Breast epithelium (tissue), 4 donors: ENCODE measurements at places on chromosomes 12 and 14.
A peak's percentile ranks its signal among the peaks of the same experiment; 100 is the strongest.

DNA sequence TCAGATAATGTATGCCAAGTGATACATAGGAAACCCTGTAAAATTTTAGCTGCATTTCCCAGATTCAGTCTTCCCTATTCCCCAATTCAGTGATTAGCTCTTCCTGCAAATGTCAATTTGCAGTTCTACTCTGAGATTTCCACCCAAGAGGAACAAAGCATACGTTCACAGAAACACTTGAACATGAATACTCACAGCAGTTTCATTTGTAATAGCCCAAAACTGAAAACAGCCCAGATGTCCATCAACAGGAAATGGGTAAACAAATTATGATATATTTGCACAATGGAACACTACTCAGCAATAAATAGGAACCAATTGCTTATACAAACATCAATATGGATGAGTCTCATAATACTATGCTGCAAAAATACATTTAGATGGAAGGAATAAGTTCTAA lies 194.2 kb downstream of the GXYLT1 start:
- DNase-seq: no peak

DNA sequence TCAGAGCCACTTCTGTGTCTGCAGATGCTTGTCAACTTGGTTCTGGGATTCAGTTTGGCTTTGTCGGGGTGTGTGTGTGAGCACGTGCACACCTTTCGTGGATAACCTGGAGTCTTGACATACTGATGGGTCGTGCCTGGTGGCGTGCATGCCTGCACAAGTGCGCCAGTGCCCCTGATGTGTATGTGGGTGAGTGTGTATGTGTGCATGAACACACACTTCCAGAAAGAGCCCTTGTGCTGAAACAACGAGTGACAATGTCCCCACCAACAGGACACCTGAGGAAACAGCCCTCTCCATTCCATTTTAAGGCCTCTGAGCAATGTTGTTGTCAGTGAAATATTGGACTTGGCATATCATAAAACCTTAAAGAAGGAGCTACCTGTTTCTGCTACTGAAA lies 53.9 kb downstream of the SMUG1 start:
- no peak for DNase-seq

- no peak for DNase-seq
Measured at GRCh38 chr14:50318031-50318626, 6.0 kb downstream of the DMAC2L start.

- no peak for DNase-seq
Measured at GRCh38 chr14:100786131-100786530, 39.8 kb upstream of the MEG3 start.

DNA sequence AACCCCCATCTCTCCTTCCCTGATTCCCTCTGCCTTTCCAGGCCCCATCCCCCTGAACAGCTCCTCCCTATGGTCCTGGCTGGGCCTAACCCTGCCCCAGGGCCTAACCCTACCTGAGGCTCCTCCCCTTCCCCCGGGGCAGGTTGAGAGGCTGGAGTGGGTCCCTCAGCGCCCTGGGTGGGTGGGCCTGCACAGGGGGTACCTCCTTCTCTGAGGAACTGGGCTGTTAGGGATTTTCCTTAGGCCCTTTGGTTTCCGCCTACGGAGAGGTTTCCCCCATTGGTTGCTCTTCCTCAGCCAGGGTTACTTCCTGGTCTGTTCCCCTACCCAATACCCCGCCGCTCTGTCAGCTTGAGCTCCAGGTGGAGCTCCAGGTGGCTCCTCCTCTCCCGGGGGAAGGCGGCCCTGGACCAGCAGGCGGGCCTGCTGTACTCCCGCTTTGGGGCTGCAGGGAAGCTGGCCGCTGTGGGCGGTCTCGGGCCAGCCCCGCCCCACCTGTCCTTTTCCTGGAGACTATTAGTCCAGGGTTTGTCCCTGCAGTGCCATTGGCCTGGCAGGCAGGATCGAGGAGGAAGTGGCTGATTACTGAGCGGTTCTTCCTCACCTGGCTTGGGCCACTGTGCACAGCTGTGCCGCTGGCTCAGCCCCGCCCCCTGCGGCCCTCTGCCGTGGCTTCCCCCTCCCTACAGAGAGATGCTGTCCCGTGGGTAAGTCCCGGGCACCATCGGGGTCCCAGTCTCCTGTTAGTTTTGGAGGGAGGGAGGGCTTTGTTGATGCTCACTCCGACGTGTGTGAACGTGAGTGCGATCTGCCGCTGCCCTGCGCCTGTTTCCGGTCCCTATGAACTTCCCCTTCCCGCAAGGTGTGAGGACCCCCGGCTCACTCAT lies 2.5 kb downstream of the C12orf57 start:
- peak; percentile 95 for DNase-seq

GRCh38 chr14:103545915-103546651 lies 16.4 kb downstream of the BAG5 start:
- DNase-seq: no peak

- DNase-seq: no peak
Measured at GRCh38 chr12:19003141-19003540, 126.4 kb upstream of the PLEKHA5 start.

DNA sequence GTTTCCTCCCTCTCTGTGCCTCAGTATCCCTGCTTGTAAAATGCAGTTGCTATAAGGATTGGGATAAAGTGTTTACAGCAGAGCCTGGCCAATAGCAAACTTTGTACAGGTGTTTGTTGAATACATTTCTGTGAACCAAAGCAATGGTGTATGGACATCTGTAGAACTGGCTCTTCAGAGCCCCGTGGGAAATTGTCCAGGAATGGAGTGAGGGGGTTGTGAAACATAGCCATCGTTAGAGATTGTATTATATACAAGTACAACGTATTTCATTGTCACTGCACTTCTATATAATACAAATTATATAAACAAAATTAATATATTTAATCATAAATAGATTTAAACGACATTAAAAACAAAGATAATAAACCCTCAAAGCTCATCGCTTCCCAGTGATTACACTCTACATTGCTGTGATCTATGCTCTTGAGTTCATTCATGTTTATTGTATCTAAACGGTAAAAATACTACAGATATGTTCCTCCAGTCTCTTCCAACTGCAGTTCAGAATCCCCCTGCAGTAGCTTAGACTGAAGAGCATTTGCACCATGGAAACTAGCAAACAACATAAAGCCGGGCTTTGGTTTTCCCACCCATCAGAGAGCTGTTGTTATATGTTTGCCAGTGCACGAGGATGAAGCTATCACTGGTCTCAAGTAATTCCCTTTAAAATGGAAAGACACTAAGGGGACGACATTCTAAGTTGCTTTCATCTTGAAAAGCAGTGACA lies 216.7 kb downstream of the TMEM132C start:
- no peak for DNase-seq

- DNase-seq: no peak
Measured at GRCh38 chr14:35898217-35898775, 72.2 kb downstream of the BRMS1L start.

DNA sequence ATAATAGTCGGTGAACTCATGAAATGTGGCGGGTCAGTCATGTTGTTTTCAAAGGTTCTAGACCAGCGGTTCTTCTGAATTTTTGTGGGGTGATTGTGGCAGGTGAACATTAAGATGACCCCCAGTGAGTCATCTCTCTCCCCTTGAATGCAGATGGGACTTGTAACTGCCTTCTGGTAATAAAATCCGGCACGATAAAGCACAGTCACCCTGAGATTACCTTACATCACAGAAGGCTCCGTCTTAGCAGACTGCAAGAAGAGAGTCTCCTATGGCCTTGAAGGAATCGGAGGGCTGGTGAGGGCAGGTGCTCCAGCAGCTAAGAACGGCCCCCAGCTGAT lies 189.6 kb downstream of the FOXN3 start:
- no peak for DNase-seq

GRCh38 chr12:29537298-29537697 lies 39.8 kb upstream of the OVCH1 start:
- no peak for DNase-seq

DNA sequence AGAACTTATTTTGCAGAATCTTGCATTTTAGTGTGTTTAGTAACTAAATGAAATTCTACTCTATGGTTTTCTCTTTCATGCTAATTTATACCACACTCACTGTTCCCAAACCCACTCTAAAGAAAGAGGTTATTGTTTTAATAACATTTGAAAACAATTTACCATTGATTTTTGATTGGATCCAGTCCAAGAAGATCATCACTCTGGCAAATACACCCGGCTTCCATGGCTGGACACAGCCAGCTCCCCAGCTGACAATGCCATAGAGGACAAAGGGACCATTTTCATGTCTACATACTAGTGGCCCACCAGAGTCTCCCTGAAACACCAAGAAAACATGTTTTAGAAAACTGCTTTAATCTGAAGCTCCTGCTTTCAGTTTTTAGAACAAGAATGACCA lies 42.4 kb downstream of the OVCH1 start:
- no peak for DNase-seq

DNA sequence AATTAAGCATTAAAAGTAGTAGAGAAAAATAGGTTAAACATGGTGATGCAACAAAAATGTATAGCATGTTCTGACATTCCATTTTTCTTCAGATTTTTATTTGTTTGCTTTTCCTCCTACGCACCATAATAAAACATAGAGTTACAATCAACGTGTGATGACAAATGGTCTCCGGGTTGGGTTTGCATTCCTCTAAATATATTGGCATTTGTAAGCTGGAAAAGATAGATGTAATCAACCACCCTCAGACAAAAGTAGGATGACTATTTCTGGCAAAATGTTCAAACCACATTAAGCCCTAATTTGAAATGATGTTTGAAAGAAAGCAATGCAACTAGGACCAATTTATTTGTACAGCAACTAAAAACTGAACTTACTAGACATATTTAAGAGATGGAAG lies 58.4 kb downstream of the SLC25A21 start:
- DNase-seq: no peak

GRCh38 chr12:93318720-93319522 lies 58.8 kb upstream of the NUDT4 start:
- no peak for DNase-seq

GRCh38 chr14:104228716-104229533 lies 90.5 kb downstream of the KIF26A start:
- DNase-seq: no peak

DNA sequence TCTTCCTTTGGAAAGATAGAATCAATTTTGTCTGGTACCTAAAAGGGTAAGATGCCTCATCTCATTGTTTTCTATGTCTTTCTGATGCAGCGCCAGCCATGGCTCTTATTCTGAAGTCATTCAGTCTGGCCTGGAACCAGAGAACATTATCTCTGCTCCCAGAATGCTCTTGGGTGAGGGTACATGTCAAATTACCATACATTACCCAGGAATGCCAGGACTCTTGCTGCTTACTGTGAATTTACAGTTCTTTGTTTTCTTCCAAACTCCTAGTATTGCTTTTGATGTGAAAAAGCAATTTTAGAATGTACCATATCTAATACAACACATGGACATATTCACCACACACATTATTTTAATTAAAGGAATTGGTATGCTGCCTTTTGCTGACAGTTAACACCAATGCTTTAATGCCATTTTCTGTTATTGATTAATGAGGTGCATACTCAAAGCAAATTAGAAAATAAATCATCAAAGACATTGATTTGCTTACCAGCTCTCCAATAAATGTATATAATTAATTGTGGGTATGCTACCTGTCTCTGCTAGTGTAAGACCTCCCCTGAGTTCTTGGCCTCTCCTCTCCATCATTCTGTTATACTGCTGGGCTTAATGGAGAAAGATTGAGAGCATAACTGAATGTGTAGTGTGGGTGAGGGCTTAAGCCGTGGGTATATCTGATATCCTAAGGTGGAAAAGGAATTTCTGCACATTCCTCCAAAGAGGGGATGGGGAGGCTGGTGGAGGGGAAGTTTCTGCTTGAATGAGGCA lies 337.7 kb downstream of the C12orf75 start:
- no peak for DNase-seq
